ENCODE measurements at places on chromosomes 2 and 18.

DNA sequence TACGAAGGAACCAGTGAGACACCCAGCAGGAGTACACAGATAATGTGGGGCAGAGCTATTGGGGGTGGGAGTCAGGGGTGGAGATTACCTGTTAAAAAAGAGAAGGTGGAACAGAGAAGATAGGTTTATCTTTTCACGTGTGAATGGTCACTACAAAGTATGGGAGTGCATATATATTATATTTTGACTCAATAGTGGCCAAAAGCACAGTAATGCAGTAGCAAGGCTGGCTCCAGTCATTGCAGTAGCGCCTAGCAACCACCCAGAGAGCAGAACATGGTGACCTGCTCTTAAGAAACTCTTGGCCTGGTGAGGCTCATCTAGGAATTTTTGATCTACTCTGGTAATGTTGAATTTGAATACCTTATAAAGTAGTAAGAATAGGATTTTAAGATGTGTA, 1.0 kb downstream of the IMPACT start:
- no peak for DNase-seq

DNA sequence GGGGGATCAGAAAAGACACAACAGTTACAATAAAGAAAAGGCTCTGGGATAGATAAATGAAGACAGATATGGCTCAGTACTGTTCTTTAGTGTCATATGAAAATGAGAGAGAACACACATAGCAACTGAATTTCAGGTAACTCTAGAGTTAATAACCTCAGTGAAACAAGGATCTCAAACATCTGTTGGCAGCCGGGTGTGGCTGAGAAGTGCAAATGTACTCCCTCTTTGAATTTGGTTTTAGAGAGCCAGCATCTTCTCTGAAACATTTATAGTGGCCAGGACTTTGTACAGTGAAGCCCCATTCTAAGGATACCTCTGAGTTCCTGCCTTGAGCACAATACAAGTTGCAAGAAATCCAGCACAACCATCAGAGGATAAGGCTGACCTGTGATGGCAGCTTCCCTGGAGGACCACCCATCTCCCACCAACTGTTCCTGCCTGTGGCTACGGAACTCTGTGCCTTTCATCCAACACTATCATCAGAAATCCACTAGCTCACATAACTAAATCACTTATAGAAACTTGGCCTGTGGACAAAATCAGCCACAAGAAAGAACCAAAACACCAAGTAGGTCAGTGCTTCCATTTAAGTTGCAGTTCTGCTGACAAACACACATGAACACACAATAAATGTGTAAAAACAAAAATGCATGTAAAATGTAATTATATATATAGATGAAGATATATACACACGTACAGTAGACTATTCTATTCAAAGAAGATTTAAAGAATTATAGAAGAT, 37.3 kb upstream of the PEX13 start:
- DNase-seq, result no peak

- no peak for DNase-seq
Observed at GRCh38 chr18:9561759-9562158, 52.6 kb downstream of the PPP4R1 start.

DNA sequence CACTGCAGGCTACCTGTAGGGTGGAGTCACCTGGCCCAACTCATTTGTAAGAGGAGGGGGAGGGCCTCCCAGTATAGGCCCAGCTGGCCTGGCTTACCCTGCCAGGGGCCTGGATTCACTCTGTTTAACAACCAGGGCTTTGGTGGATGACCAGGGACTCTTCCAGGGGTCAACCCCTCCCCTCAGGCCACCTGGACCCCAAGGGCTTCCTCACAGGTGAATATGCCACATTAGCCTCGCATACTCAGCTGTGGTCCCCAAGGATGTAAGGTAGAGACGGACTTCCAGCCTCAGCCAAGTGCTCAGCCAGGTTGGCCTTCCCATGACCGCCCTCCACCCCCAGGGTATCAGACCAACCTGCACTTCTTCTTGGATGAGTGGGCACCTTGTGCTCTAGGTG, 8.8 kb upstream of the SH3RF3 start:
- DNase-seq, result no peak

DNA sequence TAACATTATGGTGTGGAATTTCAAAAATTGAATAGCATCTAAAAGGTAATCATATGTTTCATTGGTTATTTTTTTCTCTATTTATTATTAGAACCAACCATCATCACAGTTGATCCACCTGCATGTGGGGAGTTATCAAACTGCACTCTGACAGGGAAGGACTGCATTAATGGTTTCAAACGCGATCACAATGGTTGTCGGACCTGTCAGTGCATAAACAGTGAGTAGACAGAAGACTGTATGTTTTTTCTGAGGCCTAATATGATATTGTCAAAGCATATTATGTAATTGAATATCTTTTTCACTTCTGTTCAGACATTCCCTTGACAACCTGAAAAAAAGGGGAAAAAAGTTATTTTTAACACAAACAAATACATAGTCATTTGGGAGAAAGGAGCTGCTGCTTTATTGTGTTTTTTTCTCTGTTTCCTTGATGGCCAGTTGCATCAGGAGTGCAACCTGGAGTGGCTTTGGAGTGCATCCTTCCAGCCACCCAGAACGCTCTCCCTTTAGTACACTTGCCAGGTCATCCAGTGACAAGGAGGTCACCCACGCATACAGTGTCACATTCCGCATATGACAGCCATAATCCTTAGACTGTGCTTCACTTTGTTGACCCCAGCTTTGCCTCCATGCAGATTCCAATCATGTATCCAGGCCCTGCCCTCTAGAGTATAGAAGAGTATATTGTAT, 98.7 kb downstream of the FEZ2 start:
- no peak for DNase-seq

- no peak for DNase-seq
Observed at GRCh38 chr2:54000524-54000923, 29.7 kb upstream of the PSME4 start.

- no peak for DNase-seq
Observed at GRCh38 chr2:12044857-12045256, 298.4 kb downstream of the LPIN1 start.

- no peak for DNase-seq
Observed at GRCh38 chr2:15092691-15093090, 460.2 kb downstream of the LRATD1 start.

DNA sequence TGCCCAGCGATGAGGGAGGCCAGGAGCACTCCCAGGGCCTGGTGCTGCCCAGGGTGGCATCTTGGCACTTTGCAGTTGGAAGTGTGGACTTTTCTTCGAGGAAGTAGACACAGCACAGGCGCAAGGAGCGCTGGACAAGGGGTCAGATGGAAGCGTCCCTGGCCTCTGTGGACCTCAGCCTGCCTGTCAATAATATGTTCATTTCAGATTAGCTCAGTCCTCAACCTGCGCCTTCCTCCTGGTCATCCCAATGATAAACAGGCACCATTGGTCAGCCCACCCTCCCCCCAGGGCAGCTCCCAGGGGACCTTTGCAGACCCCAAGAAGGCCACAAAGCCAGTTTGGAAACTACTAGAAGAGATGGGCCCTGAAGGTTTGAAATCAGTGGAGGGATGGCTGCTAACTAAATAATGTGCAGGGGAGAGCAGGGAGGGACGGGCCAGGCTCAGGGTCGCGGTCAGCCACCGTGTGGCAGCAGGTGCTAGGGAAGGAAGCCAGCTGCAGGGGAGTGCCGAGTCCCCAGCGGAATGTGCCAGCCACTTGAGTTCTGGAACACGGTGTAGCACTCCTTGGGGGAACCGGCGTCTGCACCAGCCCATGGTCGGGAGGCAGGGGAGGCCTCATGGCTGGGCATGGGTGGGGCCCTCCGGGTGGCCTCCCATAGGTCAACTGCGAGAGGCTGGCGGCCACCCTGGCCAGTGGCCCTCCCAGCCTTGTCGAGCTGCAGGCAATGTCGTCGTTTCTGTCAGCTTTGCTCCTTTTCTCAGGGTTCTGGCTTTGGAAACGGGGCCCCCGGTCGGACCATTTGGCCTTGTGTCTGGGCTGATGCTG, 59.9 kb downstream of the ADI1 start:
- DNase-seq, result no peak

- DNase-seq, result peak; percentile 18
Observed at GRCh38 chr2:164735309-164735919, 106.2 kb downstream of the COBLL1 start.

DNA sequence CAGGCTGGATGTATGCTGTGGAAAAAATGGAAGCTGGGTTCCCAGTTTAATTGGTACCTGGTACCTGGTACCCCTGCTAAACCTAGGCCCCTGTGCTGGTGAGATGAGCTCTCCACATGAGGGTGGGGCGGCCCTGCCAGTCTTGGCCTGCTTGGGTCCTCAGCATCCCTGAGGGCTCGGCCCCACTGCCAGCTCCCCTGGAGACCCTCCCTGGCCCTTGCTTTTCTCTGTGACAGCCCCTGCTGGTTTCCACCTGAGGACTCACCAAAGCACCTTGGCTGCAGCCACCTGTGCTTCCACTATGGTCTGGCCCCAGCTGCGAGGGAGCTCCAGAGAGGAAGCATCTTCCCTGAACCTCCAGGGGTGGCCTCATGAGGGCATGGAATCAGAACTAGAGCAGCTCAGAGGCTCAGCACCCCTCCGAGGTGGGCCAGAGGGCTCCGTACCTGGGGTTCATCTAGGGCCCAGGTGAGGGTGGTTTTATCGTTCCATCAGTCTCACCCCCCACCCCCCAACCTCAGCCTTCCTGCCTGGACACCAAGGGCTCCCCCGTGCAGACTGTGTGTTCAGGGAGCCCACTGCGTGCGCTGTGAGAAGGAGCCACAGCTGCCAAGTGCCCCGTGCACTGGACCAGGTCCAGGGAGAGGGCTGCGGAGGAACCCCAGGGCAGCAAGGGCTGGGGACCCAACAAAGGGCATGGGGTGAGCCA, 23.7 kb upstream of the HDAC4 start:
- DNase-seq, result no peak

DNA sequence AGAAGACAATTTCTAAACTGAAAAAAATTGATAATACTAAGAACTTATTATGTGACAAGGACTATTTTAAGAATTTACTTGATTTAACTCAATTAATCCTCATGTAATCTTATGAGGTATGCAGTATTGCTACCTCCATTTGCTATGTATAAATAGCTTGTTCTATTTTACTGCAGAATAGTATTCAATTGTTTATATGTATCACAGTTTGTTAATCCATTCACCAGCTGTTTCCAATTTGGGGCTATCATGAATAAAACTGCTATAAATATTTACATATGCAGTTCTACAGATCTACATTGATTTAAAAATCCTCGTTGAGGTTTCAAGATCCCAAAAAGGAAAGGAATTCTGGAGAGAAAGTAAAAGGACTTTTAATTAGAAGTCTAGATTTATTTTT, 54.8 kb upstream of the DOCK10 start:
- DNase-seq, result no peak

DNA sequence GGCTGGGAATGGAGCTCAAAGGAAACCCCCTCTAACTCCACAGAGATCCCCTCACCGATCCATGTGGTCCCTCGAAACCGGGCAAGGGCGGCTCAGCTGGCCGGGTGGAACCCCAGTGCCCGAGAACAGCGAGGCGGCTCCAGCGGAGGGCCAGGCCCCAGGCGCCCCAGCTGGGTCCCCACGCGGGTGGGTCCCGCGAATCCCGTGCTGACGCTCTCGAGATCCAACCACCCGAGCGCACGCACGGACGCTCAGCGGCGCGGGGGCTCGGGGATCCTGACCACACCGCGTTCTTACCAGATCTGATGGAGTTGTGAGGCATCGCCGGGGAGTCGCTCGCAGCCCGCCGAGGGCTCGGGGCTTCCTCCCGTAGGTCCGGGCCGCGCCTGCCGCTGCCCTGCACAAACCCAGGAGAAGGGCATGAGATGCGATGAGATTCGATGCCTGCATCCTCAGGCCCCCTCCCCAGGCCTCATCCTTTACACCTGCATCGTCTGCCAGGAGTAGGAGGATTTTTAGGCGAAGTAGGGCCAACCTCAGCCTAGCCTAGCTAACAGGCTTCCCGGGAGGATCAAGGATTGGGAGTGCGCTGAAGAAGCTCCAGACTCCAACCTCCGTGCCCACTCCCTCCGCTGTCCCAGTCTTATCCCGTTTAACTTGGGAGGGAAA, 514 bp downstream of the PAX8 start:
- DNase-seq, result no peak

- no peak for DNase-seq
Observed at GRCh38 chr18:79697976-79698375, 18.4 kb downstream of the CTDP1 start.

DNA sequence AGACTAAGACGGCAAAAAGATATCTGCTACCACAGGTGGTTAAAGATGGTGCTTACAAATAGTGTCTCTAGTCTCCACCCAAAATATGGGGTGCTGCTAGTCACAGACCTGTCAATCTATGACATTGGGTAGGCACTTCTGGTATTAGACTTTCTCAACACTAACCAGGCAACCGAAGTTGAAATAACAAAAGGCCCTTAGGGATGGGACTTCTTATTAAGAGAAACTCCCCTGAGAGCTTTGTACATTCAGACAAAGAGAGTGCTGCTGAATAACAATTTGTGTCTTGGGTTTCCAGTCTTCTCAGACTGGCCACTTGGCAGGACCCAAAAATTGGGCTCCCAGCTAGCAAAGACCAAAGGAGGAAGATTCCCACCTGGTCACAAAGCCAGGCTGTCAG, 310.0 kb downstream of the CNTNAP5 start:
- DNase-seq, result no peak

DNA sequence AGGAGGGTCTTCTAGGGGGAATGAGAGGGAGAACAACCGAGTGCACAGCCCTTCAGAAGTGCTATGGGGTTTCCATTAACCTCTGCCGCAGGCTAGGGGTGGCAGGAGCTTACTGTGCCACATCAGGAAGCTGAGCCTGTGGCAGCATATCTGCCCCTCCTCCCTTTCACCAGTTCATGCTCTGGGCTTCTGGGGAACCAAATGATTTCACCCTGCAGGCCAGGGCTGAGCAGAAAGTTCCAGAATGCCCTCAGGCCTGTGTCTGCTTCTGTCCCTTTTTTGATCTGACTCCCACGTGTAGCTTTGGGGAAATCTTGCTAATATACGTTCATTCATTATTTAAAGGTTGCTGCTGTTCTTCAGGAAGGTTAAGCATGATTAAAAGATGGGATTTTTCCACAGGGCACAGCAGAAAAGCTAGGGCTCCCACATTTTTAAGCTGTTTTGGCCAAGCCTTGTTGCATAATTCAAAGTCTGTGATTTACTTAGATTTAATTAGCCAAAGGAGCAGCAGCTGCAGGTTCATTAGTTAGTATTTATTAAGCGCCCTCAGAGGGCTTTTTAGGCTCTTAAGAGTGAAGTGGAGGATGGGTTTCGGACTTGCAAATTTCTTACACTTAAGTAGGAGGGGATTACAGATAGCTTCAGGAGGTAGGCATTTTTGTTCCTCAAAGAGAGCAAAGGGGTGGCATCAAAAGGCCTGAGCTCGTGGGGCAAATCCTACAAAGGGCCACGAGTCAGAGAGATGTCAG, 10.2 kb downstream of the TMEM247 start:
- no peak for DNase-seq

GRCh38 chr18:906416-907114, 1.9 kb downstream of the ADCYAP1 start:
- DNase-seq, result peak; percentile 22

DNA sequence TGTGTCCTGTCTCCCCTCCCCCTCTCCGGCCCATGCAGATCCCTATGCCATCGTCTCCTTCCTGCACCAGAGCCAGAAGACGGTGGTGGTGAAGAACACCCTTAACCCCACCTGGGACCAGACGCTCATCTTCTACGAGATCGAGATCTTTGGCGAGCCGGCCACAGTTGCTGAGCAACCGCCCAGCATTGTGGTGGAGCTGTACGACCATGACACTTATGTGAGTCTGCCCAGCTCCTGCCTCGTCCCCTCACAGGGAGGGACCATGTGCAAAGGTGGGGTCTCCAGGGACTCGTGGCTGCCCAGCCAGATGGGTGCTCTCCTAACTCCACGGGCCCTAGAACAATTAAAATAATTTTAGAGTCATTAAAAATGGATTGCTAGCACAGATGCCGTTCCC, 145.2 kb downstream of the DYSF start:
- no peak for DNase-seq
